ENCODE measurements at places on chromosomes 3 and 15. TPM values are rescaled to one million over a fixed set of nuclear protein-coding genes. Genes with fewer than 3 reads are reported as not detected.

GRCh38 chr3:125428216-125428830 lies 53.2 kb upstream of the ZNF148 start:
- DNase-seq: no peak

The NR2E3 gene
- 0.16 TPM for total RNA-seq

DNA sequence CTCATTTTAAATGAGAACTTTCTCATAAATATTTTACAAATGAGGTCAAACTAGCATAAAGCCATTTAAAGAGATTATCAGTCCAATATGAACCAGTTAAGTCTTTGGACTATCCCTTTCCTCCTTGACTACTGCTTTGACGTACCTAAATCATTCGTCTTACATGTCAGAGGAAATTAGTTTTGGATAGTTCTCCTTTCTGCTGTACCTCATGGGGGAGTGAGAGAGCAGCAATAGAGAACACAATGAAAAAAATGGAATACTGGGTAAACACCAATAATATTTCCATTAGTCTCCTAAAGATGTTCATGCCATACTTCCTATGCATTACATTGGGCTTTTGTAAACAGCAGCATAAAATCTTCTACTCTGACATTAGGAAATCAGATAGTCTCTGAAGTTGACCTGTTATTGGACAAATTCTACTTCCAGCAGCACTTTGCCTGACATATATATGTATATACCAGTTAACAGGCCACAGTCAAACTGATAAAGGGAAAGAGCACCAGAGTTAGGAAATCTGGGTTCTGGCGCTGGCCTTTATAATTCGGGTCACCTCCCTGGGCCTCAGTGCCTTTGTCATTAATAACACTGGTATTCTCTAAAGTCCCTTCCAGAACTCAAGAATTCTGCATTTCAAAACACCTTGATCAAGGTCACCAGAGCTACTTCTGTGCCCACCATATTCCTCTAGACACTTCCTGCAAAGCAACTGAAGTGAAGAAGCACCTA lies 26.8 kb downstream of the TIMMDC1 start:
- DNase-seq: no peak

DNA sequence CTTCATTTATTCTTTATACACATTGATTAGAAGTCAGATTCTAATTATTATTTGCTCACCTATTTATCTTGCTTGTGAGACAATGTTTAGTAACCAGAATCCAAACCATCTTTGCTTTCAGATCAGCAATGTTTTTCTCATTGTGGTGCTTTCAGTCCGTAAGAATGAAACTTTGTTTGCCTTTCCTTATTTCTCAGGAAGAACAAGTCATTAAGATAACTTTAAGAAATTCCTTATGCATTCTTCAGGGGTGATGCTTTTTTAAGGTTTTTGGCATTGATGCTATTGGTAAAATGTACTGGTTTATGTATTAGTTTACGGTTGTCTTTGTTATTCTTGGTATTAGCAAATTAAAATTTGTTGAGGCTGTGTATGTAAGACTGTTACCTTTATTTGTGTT lies 120.8 kb upstream of the POU1F1 start:
- DNase-seq: no peak

The TMEM207 gene
- not detected for total RNA-seq
